ENCODE measurements at places on chromosomes 12 and 14. TPM values are rescaled to one million over a fixed set of nuclear protein-coding genes. Genes with fewer than 3 reads are reported as not detected.

RFLNA gene
- 1.4 TPM for total RNA-seq

TAS2R43 gene
- 0.86 TPM for total RNA-seq

PLCZ1 gene
- total RNA-seq, result not detected

AICDA gene
- not detected for total RNA-seq

MGAT2 gene
- 46.6 TPM for total RNA-seq

LDHB gene
- 636 TPM for total RNA-seq

KRT78 gene
- total RNA-seq, result not detected

LRP1-AS gene
- total RNA-seq, result not detected

PYGL gene
- total RNA-seq, result 37.3 TPM

FAM186B gene
- total RNA-seq, result 0.30 TPM

SRSF5 gene
- 245 TPM for total RNA-seq

AVPR1A gene
- 1.7 TPM for total RNA-seq

C12orf54 gene
- total RNA-seq, result not detected

ULK1 gene
- 69.6 TPM for total RNA-seq

RACGAP1 gene
- 28.3 TPM for total RNA-seq

KRT80 gene
- total RNA-seq, result 9.2 TPM

HELB gene
- total RNA-seq, result 2.5 TPM

LRTM2 gene
- total RNA-seq, result not detected

CD4 gene
- total RNA-seq, result 0.60 TPM

MGST1 gene
- 17.8 TPM for total RNA-seq

LEMD3 gene
- total RNA-seq, result 27.5 TPM

GLRX5 gene
- 55.1 TPM for total RNA-seq

PLEK2 gene
- not detected for total RNA-seq

TAS2R31 gene
- 4.9 TPM for total RNA-seq

TMPO gene
- total RNA-seq, result 59.3 TPM

KERA gene
- not detected for total RNA-seq

TOMM20L gene
- not detected for total RNA-seq

RARG gene
- 34.9 TPM for total RNA-seq

CCDC198 gene
- total RNA-seq, result not detected

ANO2 gene
- total RNA-seq, result 0.89 TPM

COX8C gene
- total RNA-seq, result not detected

TAS2R46 gene
- total RNA-seq, result 1.5 TPM

YBX3 gene
- total RNA-seq, result 334 TPM

OR4K15 gene
- not detected for total RNA-seq

MANSC4 gene
- total RNA-seq, result not detected

ABCD2 gene
- total RNA-seq, result not detected

IL31 gene
- total RNA-seq, result not detected

NANOG gene
- 0.50 TPM for total RNA-seq

NELL2 gene
- total RNA-seq, result not detected

Measured in osteocyte (in vitro differentiated cells).